ENCODE measurements at places on chromosomes 7 and 10. TPM values are rescaled to one million over a fixed set of nuclear protein-coding genes. Genes with fewer than 3 reads are reported as not detected.

GRCh38 chr7:74466196-74466813 is 12.6 kb downstream of the GTF2IRD1 start:
- no peaks in the 10 kb centered on the region for H3K36me3 ChIP-seq
- no peak for DNase-seq
- H3K4me1 ChIP-seq: no peaks in the 10 kb centered on the region
- no peaks in the 10 kb centered on the region for H3K27me3 ChIP-seq

DNA sequence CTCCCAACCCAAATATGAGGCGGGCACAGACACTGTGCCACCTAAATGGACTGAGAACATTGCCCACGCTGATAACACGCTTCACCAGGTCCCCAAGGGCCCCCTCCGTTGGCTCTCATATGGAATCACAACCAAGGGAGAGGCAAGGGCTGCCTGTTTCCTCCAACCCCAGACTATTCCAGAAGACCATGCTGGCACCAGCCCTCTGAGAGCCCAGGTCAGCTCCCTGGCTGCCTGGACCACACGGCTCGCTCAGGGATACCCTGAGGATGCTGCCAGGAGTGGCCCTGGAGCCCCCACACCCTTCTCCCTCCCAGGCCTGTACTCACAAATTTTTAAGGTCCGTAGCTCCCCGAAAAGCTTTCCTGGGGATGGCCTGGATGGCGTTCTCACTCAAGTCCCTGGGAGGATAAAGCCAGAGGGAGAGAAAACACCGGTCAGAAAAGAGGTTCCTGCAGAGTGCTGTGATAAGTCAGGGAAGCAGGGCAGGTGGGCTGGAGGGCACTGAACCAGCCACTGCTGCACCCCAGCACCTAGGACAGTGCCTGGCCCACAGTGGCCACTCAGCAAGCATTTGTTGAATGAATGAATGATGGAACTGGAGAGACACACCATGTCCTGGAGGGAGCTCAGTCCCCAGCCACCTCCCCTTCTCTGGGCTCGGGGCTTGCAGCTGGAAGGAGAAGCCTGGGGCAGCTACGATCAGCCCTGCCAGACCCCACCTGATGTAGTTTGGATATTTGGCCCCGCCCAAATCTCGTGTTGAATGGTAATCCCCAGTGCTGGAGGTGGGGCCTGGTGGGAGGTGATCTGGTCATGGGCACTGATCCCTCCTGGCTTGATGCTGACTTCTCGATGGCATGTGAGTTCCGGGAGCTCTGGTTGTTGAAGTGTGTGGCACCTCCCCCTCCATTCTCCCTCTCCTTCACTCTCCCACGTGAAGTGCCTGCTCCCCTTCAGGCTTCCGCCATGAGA is 119.8 kb downstream of the SLIT1 start:
- H3K4me1 ChIP-seq: peaks cover 12% of the 10 kb centered on the region
- no peaks in the 10 kb centered on the region for H3K27me3 ChIP-seq
- no peak overlapping the region for H3K4me3 ChIP-seq
- no peak overlapping the region for H3K27ac ChIP-seq
- DNase-seq: no peak

GRCh38 chr7:8205031-8205387 is 57.0 kb downstream of the ICA1 start:
- peaks cover 36% of the 10 kb centered on the region for H3K4me1 ChIP-seq
- H3K27me3 ChIP-seq: peaks cover 41% of the 10 kb centered on the region
- no peak for DNase-seq
- H3K4me3 ChIP-seq: no peak overlapping the region
- H3K27ac ChIP-seq: no peak overlapping the region
- H3K36me3 ChIP-seq: peaks cover 9% of the 10 kb centered on the region

ANKRD61 gene
- 0.38 TPM for total RNA-seq

All from activated CD8-positive, alpha-beta memory T cell treated with anti-CD3 and anti-CD28 coated beads, Interleukin-2, amount 10 ng/mL, durations not matched to agents 7 days and 5 days (primary cell).